Germinal center (tissue), 1 donor: ENCODE measurements at places on chromosomes 2 and 18.

DNA sequence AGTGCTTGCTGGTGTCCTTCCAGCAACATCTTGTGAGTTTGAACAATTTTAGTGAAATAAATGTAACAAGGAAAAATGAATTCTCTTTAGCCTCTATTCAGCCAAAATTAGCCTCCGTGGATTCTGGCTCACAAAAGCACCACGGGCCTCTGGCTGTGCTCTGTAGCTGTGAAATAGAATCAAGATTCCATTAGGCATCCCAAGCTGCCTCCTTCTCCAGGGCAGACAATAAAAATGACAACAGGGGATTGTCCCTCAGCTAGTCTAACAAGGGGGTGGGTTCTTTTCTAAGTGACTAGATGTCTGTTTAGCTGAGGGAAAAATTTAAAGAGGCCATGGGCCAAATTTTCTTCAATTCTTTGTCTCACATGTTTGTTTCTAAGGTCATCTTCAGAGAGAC lies 254.7 kb upstream of the FIGN start:
- no peak for DNase-seq

GRCh38 chr2:156918410-156918809 lies 339.1 kb upstream of the GALNT5 start:
- DNase-seq: no peak

- no peak for DNase-seq
Observed at GRCh38 chr2:20378891-20379519, 28.4 kb upstream of the PUM2 start.

- DNase-seq: no peak
Observed at GRCh38 chr18:13635046-13635445, 91.3 kb downstream of the FAM210A start.

GRCh38 chr2:119208791-119209203 lies 14.8 kb upstream of the STEAP3 start:
- no peak for DNase-seq

- no peak for DNase-seq
Observed at GRCh38 chr2:132623096-132623839, 46.7 kb downstream of the LYPD1 start.

- no peak for DNase-seq
Observed at GRCh38 chr18:64882896-64883295, 734.0 kb upstream of the LINC00305 start.

DNA sequence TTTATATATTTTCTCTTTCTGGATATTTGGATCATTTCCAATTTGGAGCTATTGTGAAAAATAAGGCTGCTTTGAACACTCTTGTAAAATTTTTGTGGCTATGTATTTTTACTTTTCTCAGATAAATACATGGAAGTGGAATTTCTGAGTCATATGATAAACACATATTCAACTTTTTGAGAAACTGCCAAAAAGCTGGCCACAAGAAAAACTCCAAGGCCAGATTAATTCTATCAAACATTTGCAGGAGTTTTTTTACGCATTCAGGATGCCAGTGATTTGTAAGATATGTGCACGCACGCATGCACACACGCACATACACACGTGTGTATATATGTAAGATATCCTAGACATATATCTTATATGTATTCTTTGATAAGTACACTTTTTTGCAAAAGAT lies 477.5 kb upstream of the SPHKAP start:
- no peak for DNase-seq

DNA sequence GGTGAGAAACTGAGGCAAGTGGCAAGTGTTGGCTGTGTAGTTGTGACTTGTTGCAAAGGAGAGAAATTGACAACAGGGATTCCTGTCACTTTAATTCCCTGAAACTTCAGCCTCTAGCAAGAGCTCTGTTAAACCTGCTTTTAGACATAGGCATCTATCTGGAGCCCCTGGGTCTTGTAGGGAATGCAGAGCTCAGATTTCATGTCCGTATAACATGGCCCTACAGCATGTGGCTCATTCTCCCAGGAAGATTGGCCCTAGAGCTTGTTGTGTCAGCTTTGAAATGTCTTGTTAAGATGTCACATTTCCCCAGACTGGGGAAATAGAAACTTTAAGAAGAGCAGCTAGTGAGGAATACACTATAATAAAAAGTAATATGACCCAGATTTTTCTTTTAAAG lies 115.8 kb downstream of the POLE4 start:
- DNase-seq: no peak

GRCh38 chr2:237096911-237097310 lies 11.2 kb downstream of the COPS8 start:
- no peak for DNase-seq

GRCh38 chr2:207135340-207135739 lies 30.4 kb downstream of the KLF7 start:
- no peak for DNase-seq

GRCh38 chr18:10930076-10930475 lies 219.3 kb downstream of the PIEZO2 start:
- no peak for DNase-seq

DNA sequence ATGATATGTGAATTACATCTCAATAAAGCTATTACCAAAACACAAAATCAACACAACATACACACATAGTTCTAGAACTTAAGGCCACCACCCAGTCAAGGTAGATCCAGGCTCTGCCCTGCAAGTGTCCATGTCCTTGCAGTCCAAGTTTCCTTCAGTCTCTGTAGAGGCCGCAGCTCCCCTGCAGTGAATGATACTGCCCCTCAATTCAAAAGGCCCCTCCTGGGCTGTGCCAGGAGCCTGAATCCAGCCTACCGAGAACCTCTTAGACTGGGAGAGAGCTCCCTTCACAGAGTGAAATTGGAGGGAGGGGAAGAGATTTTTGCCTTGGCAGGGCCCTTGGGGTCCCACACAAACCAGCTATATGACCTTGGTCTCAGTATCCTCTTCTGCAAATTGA lies 42.5 kb upstream of the ATP6V1B1 start:
- DNase-seq: no peak

DNA sequence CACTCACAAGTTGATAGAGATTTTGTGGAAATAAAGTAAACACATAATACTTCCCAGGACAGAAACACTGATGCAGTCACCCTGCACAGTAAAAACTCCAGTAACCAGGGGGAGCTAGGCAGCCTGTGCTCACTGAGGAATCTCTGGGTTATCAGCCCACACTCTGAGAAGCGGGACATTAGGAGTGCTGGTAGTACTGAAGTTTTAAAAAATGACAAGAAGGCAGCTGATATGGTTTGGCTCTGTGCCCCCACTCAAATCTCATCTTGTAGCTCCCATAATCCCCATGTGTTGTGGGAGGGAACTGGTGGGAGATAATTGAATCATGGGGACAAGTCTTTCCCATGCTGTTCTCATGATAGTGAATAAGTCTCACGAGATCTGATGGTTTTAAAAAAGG lies 31.4 kb downstream of the KCTD1 start:
- no peak for DNase-seq

DNA sequence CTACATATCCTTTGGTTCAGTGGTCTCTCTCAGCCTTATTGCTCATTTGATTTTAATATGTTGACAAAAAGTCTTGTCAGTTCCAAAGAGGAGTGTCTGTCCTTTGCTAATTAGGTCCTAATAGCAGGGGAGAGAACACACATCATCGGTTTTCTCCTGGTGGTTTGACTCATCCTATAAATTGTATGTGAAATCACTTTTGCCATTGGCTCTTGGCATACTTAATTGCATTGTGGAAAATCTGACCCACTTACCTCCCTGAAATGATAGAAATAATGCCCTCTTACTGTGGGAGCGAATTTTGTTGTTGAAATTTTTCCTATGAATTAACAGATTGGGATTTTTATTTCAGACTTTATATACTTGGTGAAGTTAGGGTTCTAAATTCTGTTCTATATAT lies 58.3 kb downstream of the MTCL1 start:
- no peak for DNase-seq

- no peak for DNase-seq
Observed at GRCh38 chr2:136486115-136486514, 279.2 kb upstream of the THSD7B start.

GRCh38 chr2:219207134-219207883 lies 727 bp downstream of the ZFAND2B start:
- no peak for DNase-seq

GRCh38 chr2:201696151-201696659 lies 2.2 kb downstream of the MPP4 start:
- no peak for DNase-seq

GRCh38 chr2:163735685-163736432 lies at the start of gene FIGN:
Gene FIGN, minus strand, starts transcription at chr2:163736008. Its CDS starts 1,081 bp downstream, at chr2:163734927.
- DNase-seq: no peak

GRCh38 chr2:11329776-11330175 lies 14.7 kb downstream of the ROCK2 start:
- no peak for DNase-seq

- DNase-seq: no peak
Observed at GRCh38 chr2:72945450-72946019, 28.2 kb downstream of the EMX1 start.

DNA sequence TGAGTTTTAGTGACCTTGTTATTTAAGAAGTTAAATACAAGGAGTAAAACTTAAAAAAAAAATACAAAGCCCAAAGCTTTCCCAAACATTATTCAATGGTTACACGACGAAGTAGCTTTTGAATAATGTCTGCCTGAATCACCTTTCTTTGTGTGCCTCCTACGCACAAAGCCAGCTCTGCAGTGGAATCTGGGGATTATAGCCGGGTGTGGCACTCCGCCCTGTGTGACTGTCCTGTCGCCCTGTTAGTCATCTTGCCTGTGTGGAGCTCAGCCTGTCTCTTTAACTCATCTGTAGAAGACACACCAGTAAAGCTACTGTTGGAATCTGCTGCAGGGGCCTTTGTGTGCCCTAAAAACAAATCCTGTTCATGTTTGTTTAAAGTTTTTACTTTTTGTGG lies 79.4 kb upstream of the TCF7L1 start:
- DNase-seq: no peak

DNA sequence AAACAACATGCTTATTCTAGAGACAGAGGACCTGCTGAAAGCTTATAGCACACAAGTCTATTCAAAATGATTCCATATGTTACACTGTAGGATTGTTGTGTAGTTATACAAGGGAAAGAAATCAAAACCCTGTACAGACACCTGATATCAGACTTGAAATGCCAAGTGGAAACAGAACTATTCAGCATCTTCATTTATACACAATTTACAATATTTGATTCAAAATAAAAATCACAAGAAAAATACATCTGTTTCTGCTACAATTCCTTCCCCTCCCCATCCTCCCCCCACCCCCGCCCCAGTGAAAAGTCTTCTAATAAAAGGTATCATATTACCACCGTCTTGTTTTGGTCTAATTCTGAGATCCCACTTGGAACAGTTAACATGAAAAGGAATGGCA lies 37.5 kb upstream of the NFU1 start:
- DNase-seq: no peak

- no peak for DNase-seq
Observed at GRCh38 chr2:102060047-102060446, 68.3 kb downstream of the IL1R2 start.

DNA sequence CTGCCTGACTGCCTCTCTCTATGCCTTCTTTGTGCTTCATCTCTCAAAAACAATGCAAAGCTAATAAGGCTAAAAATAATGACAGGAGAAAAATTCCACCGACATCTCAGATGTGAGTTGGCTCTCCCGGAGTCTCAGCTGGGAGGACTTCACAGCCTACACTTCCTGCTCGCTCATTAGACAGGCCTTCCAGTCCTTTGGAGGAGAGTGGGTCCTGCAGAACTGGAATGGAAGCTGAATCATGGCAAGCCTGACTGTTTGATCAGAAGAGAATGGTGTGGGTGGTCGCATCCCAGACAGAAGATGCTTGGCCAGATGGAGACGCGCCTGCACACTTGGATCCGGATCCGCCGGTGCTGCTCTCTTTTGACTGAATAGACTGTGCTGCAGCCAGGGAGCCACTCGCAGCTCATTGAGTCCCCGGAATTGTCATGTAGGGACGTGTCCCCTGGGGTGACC lies 49.7 kb downstream of the TRIB2 start:
- no peak for DNase-seq

DNA sequence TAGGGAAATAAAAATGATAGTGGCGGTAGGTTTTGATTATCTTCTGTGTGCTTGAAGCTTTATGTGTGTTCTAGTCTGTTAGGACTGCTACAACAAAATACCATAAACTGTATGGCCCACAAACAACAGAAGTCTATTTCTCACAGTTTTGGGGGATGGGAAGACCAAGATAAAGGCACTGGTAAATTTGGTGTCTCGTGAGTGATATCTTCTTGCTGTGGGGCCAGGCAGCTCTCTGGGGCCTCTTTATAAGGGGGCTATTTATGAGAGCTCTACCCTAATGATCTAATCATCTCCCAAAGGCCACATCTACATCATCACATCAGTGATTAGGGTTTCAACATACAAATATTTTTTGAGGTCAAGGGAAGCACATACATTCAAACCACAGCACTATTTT lies 86.8 kb upstream of the SPHKAP start:
- no peak for DNase-seq

- DNase-seq: no peak
Observed at GRCh38 chr2:96939415-96939814, 47.0 kb downstream of the FAM178B start.

- no peak for DNase-seq
Observed at GRCh38 chr2:10166676-10167292, 44.2 kb downstream of the RRM2 start.

DNA sequence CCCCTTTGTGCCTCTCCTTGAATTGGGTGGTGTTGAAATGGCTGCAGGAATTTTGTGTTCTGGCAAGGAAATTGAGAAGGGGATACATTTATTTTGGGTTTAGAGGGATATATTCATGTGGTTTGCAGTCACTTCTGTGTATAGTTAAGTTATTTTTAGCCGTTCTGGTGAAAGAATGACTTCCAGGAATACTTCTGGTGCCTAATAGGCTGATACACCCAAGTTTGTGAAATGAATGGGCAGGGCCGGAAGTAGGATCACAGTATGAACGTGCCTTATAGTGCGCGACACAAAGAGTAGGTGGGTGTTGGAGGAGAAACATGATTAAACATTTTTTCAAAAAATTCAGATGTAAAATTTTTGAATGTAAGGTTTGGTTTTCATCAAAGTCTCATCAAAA lies 168.6 kb upstream of the ATP5MC3 start:
- DNase-seq: no peak

- no peak for DNase-seq
Observed at GRCh38 chr2:10054976-10055375, 11.6 kb downstream of the KLF11 start.

- no peak for DNase-seq
Observed at GRCh38 chr18:56815926-56816325, 164.8 kb downstream of the WDR7 start.

GRCh38 chr2:209636076-209636475 lies 135.6 kb upstream of the UNC80 start:
- DNase-seq: no peak

- DNase-seq: no peak
Observed at GRCh38 chr2:138782383-138782782, 2.2 kb upstream of the NXPH2 start.

DNA sequence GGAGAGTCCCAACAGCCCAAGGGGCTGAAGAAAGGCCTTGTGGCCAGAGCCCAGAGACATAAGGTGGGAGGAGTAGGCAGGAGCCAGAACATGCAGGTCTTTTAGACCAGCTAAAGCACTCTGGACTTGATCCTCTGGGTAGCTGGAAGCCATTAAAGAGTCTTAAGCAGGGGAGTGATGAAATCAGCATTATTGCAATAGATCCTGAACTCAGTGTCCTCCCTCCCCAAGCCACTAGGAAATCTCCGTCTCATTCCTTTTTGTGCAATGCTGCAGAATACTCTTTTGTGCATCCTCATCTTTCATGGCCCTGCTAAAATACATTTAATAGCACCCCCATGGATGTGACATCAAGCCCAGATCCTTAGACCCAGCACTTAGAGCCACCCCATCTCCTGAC lies 58.6 kb upstream of the ZCCHC2 start:
- no peak for DNase-seq
